Ammon's horn (tissue), 1 donor: ENCODE measurements at places on chromosomes 5 and 9.

DNA sequence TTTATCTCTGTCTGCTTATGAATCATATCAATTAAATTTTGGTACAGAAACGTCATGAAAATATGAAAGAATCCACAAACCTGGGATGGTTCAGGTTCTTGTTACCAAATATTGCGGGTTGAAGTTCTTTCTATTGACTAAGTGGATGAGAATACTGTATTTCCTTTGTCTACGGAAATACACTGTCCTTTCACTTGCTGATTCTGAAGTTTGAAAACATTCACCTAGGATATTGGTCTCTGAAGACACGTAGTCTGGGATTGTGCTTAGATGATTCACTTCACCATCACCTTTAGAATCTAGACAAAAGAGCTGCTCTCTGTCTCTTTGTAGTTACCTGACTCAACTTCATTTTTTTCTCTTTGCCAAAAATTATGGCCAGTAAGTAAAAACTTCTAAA, 222.4 kb downstream of the FBN2 start:
- no peak for DNase-seq

DNA sequence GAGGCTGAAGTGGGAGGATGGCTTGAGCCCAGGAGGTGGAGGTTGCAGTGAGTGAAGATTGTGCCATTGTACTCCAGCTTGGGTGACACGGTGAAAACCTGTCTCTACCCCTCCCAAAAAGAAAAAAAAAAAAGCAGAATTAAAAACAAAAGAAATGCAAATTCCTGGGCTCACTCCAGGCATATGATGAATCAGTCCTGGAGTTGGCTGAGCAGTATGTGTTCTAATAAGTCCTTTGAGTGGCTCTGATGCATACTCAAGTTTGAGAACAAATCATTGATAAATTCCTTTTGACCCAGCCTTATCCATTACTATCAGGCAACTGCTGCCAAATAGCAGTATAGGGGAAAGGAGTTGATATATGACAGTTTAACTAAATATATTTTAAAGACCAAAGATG, 28.3 kb downstream of the UHRF2 start:
- DNase-seq, result no peak

DNA sequence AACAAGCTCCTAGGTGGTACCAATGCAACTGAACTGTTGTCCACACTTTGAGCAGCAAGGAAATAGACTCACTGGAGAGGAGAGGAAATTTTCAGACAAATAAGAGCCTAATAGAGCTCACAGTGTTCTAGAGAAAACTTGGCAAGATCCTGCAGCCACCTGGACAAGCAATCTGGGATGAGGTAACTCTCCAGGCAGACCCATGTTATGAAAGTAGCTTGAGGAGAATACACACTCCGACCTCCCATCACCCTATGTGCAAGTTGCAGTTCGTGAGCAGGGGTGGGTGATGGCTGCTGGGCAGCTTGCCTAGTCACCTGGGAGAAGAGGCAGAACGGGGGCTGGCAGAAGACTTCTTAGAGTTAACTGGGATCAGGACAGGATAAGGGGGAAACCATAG, 102.2 kb downstream of the KLF4 start:
- DNase-seq, result peak; percentile 21

DNA sequence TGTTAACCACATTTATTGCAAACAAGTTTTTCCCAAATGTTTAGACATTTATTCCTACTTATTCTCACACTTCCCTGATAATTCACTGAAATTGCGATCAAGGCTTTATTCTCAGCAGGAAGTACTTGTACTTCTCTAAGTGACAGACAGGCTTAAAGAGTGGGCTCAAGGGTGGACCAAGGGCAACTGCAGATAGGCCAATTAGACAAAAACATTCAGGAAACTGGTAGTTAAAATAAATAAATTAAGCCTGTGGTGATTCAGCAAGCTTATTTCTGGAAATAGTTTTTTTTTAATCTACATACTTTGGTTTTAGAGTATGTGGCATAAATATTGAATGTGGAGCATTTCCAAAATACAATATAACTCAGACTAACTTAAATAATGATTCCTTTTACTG, 136.1 kb downstream of the UGCG start:
- DNase-seq, result no peak

- no peak for DNase-seq
Observed at GRCh38 chr9:21096901-21097255, 19.1 kb upstream of the IFNB1 start.
